ENCODE measurements at places on chromosomes 12 and 14. TPM values are rescaled to one million over a fixed set of nuclear protein-coding genes. Genes with fewer than 3 reads are reported as not detected.

Gene MSI1
- not detected for total RNA-seq

DNA sequence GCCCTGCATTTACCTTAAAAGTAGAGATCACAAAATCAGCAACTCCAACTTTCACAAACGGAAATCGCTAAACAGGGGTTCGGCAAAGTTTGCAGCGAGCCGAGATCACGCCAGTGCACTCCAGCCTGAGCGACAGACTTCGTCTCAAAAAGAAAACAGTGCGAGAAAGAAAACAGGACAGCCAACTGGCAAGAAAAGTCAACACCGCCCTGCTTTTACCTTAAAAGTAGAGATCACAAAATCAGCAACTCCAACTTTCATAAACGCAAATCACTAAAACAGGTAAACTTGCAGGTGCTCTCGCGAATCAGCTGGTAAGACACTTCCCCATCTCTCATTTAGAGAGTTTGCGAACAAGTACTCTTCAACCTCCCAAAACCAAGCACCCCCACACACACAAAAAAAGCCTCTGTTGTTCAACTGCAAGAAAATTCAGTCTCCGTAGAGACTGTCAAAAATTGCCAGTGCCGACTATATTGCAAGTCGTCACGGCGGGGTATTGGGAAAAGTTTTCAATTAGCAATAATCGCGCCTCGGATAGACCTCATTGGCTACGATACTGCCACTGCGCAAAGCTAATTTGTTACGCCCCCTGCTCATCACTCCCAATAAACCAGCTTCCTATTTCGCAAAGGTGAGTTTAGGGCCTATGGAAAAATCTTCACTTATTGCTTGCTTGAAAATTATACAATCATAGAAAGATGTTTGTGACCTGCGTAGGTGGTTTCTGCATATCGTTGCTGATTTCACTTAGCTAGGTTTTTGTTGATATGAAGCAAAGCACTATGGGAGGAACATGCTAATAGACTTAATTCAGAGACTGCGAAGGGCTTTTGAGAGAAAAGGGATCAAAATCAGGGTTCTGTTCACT lies at the start of gene RNU4-1:
Gene RNU4-1 (minus strand): TSS at position 577 of the 871 bp plus-strand sequence.
- peak; percentile 94 for DNase-seq

GRCh38 chr14:104677512-104678332 lies 11.7 kb upstream of the INF2 start:
- peak; percentile 78 for DNase-seq

Gene KRT2
- total RNA-seq, result not detected

DNA sequence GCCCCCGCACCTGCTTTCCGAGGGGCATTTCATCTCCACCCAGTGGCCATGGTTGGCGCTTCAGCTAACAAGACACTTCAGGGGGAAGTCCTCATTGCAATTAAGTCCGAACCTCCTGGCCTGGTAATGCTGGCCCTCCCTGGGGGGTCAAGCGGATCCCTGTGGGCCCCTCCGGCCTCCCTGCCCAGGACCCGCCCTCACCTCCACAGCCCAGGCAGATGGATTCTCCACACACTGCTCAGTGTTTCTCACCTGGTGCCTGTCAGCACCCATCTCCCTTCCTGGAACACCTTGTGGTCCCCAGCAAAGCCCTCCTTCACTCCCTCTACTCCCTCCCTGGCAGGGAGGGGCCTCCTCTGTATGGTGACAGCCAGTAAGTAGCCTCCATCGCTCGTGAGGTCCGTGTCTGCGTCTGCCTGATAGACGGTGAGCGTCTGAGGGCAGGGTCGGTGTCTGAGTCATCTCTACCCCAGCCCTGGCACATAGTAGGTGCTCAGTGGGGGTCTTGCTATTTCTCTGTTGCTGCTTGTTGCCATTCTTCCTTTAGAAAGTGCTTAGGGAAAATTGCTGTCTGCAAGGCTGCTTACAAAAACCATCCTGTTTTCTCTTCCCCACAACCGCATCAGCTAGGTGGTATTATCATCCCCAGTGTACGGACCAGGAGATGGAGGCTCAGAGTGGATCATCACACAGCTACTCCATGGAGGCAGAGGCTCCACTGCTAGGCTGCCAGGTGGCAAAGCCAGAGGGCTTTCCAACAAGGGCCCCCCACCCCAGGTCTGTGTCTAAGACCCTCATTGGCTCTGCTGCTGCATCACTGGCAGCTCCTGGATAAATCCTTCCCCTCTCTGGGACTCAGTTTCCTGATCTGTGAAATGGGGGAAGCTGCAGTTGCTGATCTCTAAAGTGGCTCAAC lies 39.7 kb upstream of the EML1 start:
- no peak for DNase-seq

Gene FOXN4
- total RNA-seq, result not detected

DNA sequence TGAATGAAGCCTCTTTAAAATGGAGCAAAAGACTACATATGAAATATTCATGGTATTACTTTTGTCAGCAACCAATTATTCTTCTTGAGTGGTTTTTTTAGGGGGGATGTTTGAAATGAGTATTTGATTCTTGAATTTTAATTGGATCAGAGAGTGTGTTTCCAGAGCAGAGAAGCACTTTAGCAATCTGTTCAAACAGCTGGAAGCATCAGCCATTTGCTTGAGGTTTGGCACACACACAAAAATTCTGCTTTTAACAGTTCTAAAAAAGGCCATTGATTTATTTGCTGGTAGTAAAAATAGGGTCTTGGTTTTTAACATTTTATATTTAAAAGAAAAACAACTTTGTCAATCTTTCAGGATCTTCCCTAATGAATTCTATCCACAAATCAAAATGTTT lies 292.7 kb downstream of the LRFN5 start:
- DNase-seq, result peak; percentile 3

DNA sequence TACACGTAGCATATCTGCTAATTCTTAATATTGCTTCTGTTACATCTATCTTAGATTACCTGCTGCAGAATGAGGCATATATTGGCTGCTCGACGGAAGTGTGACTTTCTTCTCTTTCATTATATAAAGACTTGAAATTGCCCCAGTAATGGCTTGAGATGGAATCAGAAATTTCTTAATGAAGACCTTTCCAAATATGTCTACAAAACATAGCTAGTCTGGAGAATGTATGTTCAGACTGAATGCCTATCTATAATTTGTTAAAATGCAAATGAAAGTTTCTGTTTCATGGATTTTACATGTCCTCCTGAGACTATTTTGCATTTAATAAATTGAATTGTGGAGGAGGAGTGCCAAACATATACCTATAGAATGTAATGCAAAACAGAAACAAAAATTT lies at the start of gene TAS2R10:
Gene TAS2R10 (minus strand): TSS at position 101 of the 400 bp plus-strand sequence. CDS start 89 bp downstream, at position 12.
- no peak for DNase-seq

DNA sequence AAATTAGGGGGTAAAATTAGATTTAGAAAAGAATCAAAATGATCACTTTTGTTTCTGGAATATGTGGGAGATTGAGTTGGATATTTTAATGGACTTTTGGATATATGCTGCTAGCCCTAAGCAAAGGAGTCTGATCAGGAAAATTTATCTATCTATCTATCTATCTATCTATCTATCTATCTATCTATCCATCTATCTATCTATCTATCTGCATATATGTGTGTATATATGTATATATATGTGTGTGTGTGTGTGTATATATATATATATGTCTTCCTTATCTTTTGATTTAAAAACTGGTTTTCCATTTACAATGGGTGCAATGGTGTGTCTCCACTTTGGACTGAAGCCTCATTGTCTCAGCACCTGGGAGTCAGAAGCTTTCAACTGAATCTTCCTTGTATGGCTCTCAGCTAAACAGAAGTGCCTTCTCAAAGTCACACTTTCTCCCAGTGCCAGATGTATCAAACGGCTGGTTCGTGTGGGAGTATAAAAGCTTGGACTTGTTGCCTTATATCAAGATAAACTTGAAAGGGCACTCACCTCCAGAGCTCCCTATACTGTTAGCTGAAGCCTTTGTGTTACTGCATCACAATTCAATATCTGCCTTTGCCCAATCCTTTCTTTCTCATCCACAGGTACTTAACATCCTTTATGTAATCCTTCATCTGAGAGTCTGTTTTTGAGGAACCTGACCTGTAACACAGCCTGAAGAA lies 31.6 kb upstream of the CD69 start:
- DNase-seq, result peak; percentile 23

Gene SYCP3
- under 0.01 TPM for total RNA-seq

Gene BATF
- not detected for total RNA-seq

- DNase-seq, result no peak
Observed at GRCh38 chr12:205026-205425, 8.9 kb downstream of the SLC6A12 start.

Data from fibroblast of villous mesenchyme (primary cell).